Stimulated activated CD8-positive, alpha-beta memory T cell treated with anti-CD3 and anti-CD28 coated beads, Interleukin-7, amount 100 ng/mL, for 1 hour (primary cell): ENCODE measurements at places on chromosomes 6 and 20.

- DNase-seq = no peak
Measured at GRCh38 chr6:50602292-50602691, 111.0 kb upstream of the TFAP2D start.

- DNase-seq = no peak
Measured at GRCh38 chr20:20363434-20363798, 4.5 kb upstream of the INSM1 start.

DNA sequence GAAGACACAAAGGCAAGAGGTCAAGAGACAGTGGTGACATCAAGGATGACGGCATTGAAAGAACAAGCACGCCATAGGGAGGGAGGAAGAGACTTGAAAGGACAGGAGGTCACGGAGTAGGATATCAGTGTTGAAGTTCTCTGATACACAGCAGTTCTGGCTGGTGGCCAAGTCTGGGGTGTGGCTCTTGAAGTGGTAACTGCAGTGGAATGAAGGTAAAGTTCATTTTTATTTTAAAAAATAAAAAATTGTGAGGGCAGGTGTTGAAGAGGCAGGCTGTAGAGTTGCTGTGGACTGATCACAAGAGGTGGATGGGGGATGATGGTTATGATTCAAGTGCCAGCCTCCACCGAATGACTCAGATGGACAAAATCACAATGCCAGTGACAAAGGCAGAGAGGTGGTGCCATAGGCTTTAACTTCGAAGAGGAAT lies 53.2 kb upstream of the BMP2 start:
- no peak for DNase-seq

- no peak for DNase-seq
Measured at GRCh38 chr6:23494367-23494766, 631.6 kb upstream of the NRSN1 start.

- DNase-seq = no peak
Measured at GRCh38 chr6:26474439-26474881, 16.7 kb downstream of the BTN2A1 start.

- DNase-seq = no peak
Measured at GRCh38 chr6:29376003-29376402, 912 bp upstream of the OR12D3 start.

DNA sequence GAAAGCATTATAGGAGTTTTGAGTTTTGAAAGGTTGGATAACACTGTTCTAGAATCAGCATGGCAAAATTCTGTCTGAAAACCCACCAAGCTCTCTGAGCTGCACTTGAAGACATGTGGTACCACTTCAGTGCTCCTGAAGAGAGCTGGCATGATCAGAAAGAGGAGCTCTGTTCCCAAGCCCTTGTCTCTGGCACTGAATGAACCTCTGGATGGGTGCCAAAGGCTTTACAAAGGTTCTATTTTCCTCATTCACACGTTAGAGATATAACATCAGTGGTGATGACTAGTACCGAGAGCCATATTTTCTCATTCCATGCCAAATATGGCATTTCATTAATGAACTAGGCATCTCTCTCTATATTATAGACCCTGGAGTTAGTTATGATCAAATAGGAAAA lies 301.8 kb upstream of the ID4 start:
- no peak for DNase-seq

DNA sequence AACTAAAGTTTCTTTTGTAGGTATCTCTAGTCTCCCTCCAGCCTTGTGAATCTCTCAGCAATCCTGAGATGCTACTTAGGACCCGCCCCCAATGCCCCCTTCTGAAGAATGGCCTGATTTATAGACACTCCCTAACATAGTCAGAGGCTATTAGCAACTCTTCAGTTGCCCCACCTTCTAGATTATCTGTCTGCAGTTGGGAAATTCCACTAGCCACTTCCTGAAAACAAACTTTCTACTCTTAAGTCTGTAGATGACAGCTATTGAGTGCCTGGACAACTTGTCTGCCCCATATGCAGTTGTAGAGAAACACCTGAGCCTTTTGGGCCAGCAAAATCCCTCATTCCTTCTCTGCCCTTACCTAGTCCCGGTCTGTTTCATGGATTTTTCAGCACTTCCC lies 188.2 kb upstream of the PREP start:
- DNase-seq = no peak

DNA sequence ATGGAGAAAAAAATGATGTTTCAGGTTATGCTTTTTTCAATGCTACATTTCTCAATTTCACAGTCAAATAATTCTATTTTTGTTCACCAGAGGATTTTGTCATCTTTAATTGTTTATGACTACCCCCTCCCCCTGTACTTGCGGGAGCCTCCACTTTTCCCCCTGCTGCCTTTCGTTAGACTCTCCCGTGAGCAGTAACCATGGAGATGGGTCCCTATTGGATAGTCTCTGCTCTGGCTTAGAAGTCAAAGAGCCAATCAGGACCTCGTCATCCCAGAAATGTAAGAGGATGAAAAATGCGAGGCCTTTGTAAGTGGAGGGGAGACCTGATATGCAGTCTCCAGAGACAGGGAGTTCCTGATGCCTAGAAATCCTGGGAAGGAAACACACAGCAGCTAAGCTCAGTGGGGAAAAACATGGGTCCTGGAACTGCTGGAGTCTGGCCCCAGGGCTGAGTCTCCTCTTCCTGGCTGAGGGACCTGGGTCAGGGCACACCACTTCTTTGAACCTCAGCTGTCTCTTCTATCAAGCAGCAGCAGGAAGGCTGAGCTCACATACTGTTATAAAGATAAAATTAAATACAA lies 298.7 kb downstream of the TSHZ2 start:
- DNase-seq = no peak

DNA sequence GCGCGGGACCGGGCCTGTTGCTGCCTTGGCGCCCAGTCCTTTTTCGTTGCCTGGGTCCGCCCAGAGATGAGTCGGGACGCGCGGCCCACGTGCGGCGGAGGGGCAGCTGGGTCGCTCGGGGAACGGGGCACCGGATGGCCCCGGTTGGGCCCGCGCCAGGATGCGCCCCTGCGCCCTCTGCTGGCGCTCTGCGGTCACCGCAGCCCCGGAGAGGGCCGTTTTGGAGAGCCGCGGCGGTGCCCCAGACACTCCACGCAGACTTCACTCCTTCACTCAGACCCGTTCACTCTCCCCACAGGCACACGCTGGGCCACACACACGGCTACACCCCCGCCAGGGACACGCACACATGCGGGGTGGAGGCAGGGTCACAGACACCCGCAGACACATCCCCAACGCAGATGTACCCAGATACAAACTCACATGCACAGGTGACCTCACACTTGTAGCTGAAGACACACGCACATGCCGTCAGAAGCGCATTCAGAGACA lies 38.8 kb downstream of the SRC start:
- DNase-seq = peak; percentile 60

GRCh38 chr6:70282919-70283461 lies 19.9 kb downstream of the COL9A1 start:
- DNase-seq = no peak

GRCh38 chr6:12313306-12313991 lies 23.3 kb downstream of the EDN1 start:
- DNase-seq = no peak

DNA sequence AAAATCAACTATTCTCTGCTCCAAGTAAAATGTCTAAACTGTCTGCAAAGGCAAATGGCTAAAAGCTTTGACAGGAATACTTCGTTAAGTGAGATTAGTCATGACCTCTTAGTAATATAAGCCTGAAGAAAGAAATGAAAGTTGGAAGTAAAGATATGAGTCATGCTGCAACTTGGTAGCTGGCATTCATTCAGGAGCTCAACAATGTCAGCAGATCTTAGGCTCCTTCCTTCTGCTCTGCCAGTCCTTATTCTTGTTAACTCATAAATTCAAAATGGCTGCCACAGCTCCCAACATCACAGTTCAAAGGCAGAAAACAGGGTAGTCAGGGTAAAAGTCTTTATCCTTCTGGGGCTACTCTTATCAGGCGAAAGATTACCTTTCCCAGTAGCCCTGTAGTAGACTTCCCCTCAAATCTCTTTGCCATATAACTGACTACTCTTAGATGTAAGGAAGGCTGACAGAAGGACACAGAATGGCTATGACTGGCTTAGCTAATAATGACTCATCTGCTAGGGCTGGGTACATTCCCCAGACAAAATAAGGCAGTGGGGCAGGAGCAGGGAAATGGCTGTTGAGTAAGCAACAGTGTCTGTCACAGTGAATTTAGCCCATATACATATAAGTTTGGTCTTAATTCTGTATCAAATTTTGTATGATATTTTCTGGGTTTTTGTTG lies 24.4 kb upstream of the C6orf62 start:
- DNase-seq = no peak

DNA sequence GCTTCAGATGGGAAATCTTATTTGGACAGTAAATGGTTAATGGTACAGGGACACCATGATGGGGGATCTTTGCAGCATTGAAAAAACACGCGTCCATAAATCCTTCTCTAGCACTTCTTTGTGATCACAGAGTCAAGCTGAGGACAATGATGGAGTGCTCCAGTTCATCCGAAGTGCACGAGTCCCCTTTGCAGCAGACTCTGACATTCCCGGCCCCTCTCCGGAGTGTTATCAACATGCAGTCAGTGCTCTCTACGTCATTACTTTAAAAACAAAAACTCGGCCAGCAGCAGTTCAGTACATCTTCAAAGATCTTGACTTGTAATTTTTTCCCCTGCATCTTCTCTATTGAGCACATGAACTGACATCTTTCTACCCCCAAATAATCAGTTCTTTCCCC lies 185.5 kb upstream of the AKAP12 start:
- DNase-seq = no peak

DNA sequence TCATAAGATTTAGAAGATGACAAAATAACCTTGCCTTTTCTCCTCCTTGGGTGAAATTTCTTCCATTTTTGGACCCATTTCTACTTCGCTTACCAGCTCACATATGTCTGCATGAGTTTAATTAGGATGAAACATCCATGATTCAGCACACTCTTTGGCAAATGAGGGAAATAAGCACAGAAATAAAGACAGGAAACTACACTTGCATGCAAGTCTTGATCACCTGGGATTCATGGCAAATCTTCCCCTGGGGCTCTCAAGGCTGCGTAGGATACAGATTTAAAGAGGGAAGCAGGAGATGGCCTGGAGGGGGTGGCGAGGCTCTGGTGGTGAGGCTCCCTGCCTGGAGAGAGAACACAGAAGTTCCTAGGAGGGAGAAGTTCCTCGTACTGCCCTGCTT lies 147.8 kb downstream of the EDN3 start:
- DNase-seq = no peak

- DNase-seq = no peak
Measured at GRCh38 chr6:13302291-13302690, 26.0 kb downstream of the TBC1D7 start.

DNA sequence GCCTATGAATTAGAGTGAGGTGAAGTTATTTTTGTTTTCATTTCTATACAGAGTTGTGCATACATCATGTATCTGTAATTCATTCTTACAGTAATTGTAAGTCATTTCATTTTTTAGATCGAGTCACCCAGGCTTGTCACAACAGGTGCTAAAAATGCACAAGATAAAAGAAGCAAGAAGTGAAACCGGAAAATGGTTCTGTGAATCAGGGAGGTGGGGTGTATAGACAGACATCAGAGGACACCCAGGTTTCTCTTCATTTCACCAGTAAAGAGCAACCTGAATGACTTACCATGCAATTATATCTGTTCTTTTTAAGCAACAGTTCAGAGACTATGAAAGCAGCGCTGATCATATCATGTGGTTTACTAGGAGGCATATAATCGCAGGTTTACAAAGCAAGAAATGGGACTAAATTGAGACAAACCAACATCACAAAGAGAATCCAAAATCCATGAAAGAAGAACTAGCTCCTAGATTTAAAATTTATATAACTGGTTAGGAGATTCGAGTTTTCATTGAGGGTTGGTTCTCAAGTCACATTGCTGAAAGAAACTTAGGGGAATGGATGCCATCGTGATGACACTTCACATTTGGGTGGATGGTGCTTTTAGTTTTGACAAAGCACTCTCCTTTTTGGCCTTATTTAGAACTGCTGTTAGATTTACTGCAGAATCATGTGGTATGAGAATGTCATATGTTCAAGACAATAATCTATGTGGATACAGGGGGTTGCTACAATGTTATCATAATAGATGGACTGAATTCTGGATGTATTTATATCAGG lies 27.9 kb upstream of the TBC1D7 start:
- no peak for DNase-seq

DNA sequence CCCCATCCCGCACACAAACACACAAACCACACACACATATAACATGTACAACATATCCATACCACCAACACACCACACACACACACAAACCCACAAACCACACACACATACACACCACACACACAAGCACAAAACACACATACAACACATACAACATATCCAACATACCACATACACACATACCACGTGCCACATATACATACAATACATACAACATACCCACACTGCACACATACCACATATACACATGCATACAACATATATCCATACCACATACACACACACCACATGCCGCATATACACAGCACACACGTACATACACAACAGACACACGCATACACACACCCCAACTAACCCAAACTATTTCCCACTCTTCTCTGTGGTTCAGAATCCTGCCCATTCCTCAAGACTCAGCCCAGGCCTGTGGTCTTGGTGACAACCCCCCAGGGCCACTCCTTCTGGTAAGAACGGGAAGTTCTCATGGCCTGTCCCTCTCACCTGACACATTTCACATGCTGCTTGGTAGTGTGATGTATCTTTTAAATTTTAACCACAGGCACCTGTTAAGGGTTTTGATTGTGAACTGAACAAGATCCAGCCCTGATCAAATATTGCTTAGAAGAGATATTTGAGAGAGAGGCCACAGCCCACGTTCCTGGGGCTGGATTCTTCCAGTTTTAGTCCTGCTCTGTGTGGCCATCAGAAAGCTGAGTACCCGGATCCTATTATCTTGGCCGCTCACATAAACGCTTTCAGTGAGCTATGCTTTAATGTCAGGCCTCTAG lies 55.9 kb upstream of the KCNK16 start:
- DNase-seq = no peak

GRCh38 chr20:49668181-49668877 lies 45.3 kb downstream of the B4GALT5 start:
- peak; percentile 26 for DNase-seq

DNA sequence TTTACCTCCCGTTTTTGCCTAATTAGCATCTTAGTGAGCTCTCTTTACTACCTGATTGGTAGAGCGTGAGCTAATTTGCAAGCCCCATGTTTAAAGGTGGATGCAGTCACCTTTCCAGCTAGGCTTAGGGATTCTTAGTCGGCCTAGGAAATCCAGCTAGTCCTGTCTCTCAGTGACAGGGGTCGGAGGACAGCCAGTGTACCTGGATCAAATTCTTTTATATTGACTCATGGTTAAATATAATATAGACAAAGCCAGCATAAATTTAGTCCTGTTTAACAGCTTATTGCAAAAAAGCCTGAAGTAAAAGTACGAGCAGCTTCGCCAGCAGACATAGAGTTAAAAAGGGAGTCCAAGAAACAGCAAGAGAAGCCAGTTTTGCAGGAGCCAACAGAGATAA lies 12.2 kb upstream of the GSTA3 start:
- no peak for DNase-seq
